Forelimb muscle (tissue), 1 donor: ENCODE measurements at places on chromosomes 2 and 18. TPM values are rescaled to one million over a fixed set of nuclear protein-coding genes. Genes with fewer than 3 reads are reported as not detected.
A peak's percentile ranks its signal among the peaks of the same experiment; 100 is the strongest.

GRCh38 chr2:169361706-169362117, 622 bp downstream of the LRP2 start:
- DNase-seq = no peak

DNA sequence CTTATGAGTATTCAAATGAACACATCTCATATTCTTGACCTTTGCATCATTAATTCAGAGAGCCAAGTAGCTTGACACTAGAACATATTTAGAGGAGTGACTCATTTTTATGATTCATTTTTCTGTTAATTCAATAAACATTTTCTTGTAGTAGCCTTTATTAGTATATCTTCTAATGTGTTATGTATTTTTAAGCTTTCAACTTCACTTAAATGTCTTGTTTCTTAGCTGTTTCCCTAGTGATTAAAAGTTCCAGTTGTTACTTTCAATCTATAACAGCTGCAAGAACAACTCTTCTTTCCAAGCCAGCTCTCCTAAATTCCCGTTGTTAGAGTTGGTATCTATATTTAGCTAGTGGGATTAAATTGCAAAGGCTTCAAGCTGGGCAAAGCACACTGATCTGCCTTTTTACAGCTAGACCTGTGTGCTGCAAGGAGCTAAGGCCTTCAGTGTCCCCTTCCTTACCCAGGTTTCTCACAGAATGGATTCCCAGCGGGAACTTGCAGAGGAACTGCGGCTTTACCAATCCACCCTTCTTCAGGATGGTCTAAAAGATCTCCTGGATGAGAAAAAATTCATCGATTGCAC, at the start of gene KLHL41:
KLHL41 (plus strand) TSS at position 405 of the 588 bp plus-strand sequence; CDS start at position 482, 77 bp downstream.
- DNase-seq = peak; percentile 49

The SGO2 gene
- 6.5 TPM for polyA plus RNA-seq

The OTOS gene
- polyA plus RNA-seq = not detected

DNA sequence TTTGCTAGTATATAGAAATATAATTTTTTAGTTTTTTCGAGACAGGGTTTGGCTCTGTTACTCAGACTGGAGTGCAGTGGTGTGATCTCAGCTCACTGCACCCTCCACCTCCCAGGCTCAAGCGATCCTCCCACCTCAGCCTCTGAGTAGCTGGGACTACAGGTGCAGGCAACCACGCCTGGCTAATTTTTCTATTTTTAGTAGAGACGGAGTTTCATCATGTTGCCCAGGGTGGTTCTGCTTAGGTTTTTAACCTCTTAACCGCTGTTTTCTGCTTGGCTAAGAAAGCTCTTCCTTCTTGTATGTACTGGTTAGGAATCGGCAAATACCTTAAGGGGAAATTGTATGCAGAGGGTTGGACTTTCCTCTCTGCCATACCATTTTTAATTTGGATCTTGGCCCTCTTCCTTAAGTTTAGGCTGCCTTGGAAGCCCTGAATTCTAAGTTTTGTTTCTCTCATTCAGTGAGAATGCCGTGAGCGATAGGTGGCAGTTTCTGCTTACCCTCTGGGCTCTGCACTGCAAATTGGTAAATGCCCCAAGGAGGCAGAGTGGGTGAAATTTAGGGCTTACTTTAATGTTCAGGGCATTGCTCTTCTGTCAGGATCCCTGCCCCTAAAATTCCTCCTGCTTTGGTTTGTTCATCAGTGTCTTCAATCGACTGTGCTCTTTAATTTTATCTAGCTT, 32.3 kb downstream of the EML6 start:
- no peak for DNase-seq

GRCh38 chr18:3319894-3320454, 58.0 kb downstream of the MYL12B start:
- DNase-seq = no peak

DNA sequence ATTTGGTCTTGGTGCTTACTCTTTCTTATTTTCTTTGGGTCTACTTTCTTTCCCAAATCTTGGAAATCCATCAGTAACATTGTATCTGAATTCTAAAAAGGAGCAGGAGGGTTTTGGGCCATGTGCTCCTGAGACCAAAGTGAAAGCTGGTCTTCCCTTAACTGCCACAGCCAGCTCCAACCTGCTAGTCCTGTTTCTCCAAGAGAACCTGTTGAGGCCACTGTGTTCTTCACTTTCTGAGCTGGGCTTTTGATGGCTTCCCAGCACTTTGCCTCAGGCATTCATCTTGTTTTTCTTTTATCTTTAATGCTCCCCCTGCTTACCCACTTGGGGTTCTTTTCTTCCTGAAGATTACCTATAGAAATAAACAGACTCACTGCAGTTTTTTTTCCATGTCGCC, 53.3 kb downstream of the ARHGAP28 start:
- DNase-seq = no peak

GRCh38 chr2:134290358-134290757, 36.5 kb downstream of the MGAT5 start:
- DNase-seq = no peak
